Endothelial cell (in vitro differentiated cells): ENCODE measurements at places on chromosomes 5 and 9.

- DNase-seq = no peak
Measured at GRCh38 chr5:11803436-11803835, 100.8 kb downstream of the CTNND2 start.

DNA sequence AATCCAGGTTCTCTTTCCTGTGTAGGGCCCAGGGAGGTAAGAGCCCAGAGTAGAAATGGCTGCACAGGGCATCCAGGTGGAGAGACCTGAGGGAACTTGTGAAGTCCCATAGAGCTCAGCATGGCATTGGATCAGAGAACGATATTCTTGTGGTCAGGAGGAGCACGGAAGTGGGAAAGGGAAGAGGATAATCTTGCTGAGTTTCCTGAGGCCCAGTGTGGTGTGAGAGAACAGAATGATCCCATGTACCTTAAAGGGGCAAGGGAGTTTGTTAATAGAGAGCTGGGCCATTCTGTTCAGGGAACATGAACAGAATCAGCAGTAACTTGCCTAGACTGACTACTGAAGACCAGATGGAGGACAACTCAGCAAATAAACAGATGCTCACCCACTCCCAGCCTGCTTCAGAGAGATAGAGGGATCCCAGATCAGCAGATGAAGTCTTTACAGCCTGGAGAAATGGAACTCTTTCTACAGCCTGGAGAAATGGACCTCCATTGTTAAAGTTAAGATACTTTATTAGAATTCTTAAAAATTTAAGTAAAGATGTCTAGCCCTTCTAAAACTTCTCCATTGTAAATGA lies 119.7 kb upstream of the ELL2 start:
- DNase-seq = peak; percentile 5

DNA sequence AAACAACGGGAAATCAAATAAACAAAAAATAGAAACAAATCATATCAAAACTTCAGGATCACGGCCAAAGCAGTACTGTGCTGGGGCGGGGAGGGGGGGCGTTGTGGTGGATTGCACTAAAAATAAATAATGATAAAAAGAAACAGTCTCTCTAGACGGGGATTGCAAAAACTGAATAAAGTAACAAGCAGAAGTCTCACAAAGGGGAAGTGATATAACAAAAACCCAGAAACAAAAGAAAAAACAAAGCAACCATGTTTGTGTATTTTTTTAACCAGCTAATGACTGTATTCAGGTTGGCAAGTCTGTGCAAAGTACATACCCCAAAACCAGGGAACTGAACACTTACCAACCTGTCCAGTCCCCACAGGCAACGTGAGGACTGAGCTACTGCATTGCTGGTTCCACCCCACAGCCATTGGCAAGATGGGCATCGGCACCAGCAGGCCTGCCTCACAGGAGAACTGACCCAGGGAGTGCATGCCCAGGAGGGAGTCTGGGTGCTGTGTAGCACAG lies 24.1 kb downstream of the BICD2 start:
- no peak for DNase-seq

DNA sequence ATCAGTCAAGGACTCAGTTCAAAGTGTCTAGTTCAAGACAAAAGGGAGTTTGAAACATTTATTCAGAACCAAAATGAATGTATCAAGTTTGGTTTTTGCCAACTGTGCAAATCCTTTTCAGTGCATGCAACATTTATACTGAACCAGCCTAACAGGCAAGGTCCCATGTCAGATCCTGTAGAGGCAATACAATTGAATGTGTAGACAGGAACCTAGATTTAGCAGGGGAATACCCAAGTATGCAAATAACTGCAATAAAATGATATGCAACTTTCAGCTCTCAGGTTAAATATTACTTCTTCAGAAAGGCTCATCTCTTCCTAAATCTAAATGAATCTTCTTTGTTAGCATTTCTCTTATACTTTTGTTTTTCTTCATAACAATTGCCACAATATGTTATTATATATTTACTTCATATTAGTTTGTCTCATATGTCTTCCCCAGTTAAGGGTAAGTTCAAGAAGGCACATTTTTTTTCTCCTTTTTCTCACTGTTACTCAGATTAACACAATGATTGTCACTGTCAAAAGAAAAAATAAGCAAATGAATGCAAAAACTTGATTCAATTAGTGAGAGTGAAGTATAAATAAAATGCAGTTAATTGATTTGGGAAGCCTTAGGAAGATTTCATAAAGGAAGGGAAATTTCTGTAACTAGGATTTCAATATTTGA lies 163.9 kb upstream of the RASA1 start:
- DNase-seq = no peak

GRCh38 chr5:37638897-37639296 lies 200.9 kb downstream of the GDNF start:
- no peak for DNase-seq

- peak; percentile 83 for DNase-seq
Measured at GRCh38 chr9:136339173-136339957, 12.0 kb downstream of the GPSM1 start.

DNA sequence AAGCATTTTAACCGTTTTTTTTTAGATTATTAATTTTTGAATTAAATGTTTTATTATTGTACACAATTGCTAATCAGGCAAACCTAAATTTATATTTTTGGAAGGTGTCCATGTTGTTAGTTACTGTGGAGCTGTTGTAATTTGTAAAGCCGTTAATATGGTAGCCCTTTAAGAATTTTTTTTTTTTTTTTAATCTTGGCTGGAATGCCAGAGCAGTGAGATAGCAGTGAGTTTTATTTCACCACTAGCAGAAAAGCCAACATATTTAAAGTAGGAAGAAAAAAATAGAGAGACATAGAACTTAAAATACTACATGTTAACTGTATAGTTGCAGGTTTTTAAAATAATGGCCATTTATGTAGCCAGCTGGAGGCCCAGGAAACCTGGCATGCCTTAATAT lies 35.3 kb upstream of the RNF20 start:
- no peak for DNase-seq

DNA sequence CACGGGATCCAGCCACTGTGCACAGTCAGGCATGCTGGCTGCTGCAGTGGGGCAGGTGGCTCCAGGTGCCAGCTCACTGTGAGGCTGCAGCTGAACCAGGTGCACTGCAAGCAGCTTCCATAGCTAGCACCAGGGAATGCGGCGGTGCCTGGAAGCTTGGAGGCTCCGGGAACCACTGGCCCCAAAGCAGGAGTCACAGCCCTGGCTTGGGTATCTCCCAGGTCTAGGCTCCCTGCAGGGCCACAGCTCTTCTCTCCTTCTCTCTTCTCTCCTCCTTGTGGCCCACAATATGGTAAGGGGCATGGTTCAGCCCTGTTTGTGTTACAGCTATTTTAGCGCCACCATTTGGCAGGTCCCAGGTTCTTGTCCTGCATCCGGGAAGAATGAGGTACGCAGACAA lies 6.7 kb upstream of the MTMR12 start:
- DNase-seq = no peak

- DNase-seq = no peak
Measured at GRCh38 chr5:14816999-14817761, 54.4 kb downstream of the ANKH start.

DNA sequence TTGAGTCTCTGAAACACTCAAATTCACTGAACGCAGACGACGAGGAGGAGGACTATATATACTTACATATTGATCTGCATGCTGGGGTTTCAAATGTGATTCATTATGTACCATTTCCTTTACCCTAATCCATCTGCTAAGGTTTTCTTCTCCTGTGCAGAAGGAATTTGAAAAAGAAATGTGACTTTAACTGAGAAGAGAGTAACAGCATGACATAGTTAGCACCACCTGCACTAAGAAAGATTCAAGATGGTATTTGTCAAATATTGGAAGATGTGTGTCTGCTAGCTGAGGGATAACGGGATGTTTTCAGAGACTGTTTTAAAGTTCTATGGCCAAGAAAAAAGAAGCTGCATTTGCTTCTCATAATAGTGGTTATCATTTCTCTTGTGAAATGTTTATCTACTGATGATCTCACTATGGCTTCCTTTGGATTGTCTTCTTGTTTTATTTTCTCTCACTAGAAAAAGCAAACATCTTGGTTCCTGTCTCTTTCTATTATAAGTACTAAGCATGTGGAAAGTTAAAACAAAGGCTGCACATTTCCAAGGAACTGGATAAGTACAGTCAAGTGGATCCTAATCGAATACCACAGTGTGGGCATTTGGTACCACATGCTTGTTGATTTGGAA lies 89.8 kb upstream of the TLE4 start:
- no peak for DNase-seq

DNA sequence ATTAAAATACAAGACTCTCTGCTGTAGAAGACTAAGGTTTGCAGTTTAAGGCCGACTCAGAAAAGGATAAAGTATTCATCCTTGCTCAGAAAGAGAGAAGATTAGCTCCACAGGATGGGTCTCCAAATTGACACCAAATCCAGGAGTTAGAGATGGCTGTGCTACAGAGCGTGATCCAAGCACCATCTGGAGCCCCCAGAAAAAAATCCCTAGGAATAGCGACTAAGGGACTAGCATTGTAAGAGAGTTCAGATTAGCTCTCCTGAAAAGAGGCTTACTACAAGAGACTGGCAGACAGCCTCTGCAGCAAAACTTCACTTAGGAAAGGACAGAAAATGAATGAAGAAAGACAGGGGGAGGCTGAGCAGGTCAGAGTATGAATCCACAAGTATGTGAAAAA lies 3.7 kb downstream of the SIL1 start:
- DNase-seq = no peak

GRCh38 chr9:127525401-127526188 lies 74.3 kb downstream of the LRSAM1 start:
- no peak for DNase-seq

- no peak for DNase-seq
Measured at GRCh38 chr5:133059621-133060020, 7.8 kb downstream of the HSPA4 start.

DNA sequence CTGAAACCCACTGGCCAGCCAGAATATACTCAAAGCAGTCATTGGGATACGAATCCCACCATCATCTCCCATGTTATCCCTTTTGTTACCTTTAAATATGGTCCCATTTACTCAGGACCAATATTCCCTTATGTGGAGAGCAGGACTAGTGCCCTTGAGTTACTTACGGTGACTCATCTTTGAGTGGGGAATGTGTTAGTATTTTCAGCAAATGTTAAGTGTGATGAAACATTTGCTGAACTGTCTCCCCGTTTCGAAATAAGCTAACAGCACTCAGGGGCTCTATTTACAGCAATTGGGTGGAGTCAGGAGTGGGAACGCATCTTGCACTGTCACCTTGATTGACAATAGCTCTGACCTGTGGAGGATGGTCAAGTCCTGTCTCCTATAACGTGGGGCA lies 67.4 kb downstream of the CTSL start:
- no peak for DNase-seq

DNA sequence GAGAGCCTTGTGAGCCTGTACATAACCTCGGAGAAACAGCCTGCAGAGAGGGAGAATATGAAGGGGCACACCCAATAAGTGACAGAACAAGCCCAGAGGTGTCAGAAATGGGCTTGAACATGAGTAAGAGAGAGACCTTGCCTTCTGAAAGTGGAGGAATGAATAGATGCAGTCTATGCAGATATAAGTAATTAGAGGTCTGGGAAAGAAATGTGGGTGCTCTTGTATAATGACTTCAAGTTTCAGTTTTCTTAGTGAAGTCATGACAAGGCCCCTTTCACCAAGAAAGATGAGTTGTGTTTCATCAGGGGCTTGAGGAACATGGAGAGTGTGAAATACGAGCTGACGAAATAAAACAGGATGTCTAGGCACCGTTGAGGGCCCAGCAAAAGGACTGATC lies 15.1 kb downstream of the GRAMD2B start:
- no peak for DNase-seq

DNA sequence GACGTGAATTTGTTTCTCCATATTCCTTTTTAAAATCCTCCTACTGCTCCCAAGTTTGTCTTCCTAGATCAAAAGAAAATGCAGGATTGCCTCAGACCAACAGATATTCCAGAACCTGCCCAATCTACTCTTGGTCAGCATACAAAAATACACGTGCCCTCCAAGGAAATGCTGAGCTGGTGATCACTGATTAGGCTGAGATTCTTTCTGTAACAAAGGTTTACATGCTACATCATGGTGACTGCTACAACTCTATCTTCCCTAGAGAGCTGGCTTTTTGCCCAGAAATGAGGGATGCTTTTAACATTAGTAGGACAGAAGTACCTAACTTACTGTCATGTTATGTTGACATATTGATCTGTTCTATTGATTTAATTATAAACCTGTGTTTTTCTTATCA lies 35.5 kb downstream of the OR2Y1 start:
- no peak for DNase-seq

DNA sequence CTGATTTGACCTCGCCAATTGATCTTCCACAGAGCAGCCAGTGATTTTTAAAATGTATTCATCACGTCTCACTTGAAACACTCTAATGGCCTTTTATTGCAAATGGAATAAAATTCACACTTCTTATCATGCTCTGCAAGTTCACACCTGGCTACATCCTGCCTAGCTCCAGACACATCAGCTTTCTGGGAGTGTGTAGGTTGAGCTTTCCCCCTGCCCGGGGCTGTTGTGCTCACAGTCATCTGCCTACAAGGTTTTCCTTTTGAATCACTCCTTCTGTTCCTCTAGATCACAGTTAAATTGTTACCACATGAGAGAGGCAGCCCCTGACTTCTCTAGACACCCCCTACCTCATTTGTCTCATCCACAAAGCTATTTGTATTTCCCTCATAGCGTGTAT lies 674.5 kb downstream of the PRELID2 start:
- no peak for DNase-seq

DNA sequence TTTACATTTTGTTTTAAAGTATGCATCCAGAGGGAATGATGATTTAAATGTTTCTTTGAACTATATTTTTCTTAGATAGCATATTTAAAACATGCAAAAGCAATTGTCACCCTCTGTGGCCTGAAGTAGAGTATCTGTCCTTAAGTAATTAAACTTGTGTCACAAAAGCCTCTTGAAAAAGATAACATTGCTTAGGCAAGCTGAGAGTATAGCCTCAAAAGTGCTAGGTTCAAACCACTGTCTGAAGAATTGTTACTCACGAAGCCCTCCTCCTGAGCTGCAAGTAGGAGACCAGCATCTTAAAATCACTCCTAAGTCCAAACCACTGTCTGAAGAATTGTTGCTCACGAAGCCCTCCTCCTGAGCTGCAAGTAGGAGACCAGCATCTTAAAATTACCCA lies 378.0 kb upstream of the PRR16 start:
- DNase-seq = no peak
